ENCODE measurements at places on chromosomes 2 and 18.
A peak's percentile ranks its signal among the peaks of the same experiment; 100 is the strongest.

DNA sequence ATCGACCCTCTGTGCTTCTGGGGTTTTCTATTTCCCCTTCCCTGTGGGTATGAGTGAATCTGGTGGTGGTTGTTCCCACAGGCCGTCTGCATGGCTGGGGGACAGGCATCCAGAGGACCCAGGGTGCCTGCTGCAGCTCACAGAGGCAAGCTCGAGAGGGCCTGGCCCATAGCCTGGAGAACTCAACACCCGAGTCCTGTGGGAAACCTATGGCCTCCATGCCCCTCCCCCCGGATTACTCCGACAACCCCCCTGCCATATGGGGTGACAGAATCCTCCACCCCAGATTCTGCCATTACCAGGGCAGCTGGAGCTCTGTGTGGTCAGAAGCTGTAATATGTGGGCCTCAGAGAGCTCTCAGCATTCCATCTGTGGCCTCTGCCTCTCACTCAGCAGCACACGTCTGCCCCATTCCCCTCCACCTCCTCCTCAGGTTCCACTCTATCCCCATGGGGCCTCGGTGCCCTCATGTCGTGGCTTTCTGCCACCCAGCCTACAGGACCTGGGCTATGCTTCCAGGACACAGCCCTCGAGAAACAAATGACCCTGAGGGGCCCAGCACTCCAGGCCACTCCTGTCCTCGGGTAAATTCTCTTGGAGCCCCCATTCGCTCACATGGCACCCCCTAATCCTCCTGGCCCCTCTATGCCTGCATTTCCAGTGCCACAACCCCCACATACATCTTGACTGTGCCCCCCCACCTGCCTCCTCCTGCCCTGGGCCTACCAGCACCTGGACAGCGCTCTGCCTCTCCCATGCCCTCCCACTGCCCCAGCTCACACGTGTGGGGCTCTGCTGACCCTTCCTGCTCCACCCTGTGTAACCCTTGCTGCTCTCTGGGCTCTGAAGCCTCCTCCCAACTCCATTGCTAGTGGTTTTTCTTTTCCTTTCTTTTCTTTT lies 3.6 kb downstream of the MZT2A start:
- no peak for DNase-seq

DNA sequence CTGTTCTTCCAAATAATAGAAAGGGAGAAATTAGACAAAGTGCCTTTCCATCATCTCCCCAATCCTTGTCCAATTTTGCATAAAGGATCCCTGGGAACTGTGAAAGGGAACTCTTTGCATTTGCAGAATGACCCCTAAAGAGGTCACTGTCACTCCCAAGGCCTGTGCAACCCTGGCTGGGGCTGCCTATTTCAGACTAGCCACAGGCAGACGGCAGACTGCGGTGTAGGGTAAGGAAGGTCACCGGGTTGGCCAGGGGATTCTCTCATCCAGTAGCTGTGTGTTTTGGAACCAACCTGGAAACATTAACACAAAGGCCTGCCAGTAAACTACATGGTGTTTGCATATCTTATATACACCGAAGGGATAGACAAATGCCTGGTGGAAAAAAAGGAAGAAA lies 818.7 kb downstream of the BCL11A start:
- no peak for DNase-seq

DNA sequence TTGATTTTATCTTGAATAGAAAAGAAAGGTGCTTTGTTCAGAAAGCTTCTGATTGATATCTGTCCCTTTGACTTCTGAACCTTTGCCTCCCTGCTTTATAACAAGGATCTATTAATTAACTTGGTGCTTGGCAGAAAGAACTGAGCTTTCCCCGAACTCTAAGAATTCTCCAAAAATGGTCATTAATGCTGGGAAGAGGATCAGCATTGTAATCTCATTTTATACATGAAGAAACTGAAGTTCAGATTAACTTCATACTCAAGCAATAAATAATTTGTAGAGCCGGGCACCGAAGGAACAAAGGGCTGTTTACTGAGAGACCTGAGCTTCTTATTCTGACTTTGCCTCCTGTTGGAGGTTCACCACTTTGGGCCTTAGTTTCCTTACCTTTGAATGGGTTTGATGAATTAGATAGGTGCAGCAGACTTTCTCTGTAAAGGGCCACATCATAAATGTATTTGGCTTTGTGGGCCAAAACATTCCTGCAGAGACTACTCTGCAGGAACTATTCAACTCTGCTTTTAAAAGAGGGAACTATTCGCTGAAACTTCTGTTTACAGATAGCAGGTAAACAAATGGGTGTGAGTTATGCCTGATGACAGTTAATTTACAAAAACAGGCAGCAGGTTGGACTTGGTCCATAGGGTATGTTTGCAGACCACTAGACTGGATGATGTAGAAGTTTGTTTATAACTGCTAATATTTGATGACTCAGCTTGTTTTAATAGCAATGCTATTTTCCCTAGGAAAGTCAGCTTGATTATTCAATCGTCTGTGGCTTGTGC lies 272.9 kb downstream of the TGIF1 start:
- no peak for DNase-seq

DNA sequence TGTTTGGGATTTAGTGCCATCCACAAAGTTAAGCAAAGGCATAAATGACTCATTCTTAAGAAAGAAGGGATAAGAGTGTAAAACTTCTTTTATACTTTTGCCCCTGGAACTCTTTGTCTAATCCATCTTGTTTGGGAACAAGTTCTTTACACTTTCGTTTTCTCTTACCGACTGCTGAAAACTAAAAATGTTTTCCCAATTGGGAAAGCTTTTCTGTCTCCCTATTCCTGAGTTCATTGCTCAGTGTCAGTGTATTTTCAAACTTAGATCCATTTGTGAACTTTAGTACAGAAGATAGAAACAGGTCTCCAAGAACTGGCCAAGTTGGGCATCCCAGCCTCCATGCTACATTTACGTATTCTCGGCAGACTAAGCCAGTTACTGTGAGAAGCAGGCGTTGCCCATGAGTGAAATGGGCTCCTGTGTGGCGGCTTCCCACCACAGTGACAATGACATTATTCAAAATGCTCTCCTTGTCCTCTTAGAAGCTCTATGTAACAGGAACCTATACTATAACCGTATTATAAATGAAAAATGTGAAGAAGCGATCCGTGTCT lies 51.7 kb downstream of the TGOLN2 start:
- DNase-seq: no peak

GRCh38 chr2:88654714-88655113 lies 27.4 kb upstream of the EIF2AK3 start:
- DNase-seq: peak; percentile 69

GRCh38 chr2:186183406-186183805 lies 302.7 kb upstream of the ZC3H15 start:
- DNase-seq: no peak

DNA sequence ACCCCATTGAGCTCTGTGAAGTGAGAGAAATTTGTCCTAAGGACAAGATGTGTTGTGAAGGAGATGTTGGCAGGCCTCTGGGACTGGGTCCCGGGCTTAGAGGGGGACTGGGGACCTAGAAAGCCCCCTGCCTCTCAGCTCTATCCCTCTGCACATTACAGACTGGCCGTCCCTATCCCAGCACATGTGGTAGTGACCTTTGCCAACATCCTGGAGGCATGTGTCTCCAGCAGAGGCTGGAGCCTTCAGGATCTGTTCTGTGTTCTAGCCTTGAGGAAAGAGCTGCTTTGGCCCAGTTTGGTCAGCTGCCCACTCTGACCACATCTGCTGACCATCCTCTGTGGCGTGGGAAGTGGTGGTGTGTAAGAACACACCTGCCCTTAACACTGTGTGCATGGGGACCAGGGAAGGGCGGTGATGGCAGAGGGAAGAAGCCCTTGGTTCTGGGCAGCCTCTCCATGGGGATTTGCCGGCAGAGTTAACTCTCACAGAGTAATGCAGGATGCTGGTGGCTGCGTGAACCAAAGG lies 33.4 kb downstream of the NCK2 start:
- no peak for DNase-seq

GRCh38 chr2:241701149-241701398 lies 765 bp upstream of the ING5 start:
- DNase-seq: no peak

DNA sequence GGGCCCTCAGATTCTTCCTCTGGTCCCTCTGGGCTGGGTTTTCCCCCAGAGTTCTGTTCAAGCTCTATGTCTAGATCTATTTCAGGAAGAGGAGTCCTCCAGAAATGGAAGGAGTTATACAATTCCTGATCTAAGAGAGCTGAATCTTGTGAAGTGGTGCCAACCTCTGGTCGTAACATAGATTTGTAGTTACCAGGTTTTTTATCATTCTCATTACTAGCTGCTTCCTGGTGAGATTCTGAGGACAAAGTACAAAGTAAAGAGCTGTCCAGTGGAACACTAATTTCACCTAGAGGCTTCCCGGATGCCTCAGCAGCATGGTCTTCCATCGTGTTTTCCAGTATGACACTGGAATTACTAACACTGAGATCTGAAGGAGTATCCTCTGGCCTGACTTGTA lies 44.1 kb downstream of the PPP4R1 start:
- no peak for DNase-seq

Measured in HS-5 (cell line).